Naive thymus-derived CD8-positive, alpha-beta T cell (primary cell): ENCODE measurements at places on chromosomes 16 and 17. TPM values are rescaled to one million over a fixed set of nuclear protein-coding genes. Genes with fewer than 3 reads are reported as not detected.
A peak's percentile ranks its signal among the peaks of the same experiment; 100 is the strongest.

- no peak overlapping the region for H3K4me3 ChIP-seq
- H3K36me3 ChIP-seq = no peaks in the 10 kb centered on the region
- peaks cover 6% of the 10 kb centered on the region for H3K27me3 ChIP-seq
- no peak overlapping the region for H3K27ac ChIP-seq
Measured at GRCh38 chr16:10196999-10197398, 14.8 kb upstream of the GRIN2A start.

SDK2 gene
- polyA plus RNA-seq = 0.27 TPM

GRCh38 chr16:22623351-22623781, 112.7 kb downstream of the NPIPB5 start:
- no peak overlapping the region for H3K4me3 ChIP-seq
- no peak for DNase-seq
- H3K27ac ChIP-seq = no peak overlapping the region
- H3K27me3 ChIP-seq = peaks cover 4% of the 10 kb centered on the region

- no peak overlapping the region for H3K27ac ChIP-seq
- H3K27me3 ChIP-seq = peaks cover 21% of the 10 kb centered on the region
- H3K4me1 ChIP-seq = peaks cover 11% of the 10 kb centered on the region
- no peak for DNase-seq
- H3K4me3 ChIP-seq = no peak overlapping the region
Measured at GRCh38 chr16:10601444-10602408, 21.3 kb upstream of the EMP2 start.

DNA sequence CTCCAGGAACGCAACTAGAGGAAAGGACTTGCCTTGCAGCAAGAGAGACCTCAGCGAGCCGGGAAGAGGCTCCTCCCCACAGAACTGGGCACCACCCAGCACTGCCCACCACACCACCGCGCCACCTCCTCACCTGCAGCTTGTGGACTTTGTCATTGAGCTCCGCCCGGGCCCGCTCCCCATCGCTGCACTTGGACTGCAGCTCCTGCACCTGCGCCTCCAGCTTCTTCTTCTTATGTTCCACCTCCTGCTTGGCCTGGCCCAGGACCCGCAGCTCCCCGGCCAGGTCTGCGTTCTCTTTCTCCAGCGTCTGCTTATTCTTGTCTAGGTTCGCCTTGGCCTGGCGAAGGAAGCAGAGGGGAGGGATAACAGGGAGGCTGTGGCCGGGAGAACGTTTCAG, 76.7 kb downstream of the NDE1 start:
- no peak overlapping the region for H3K4me3 ChIP-seq
- no peak for DNase-seq
- H3K36me3 ChIP-seq = peaks cover 27% of the 10 kb centered on the region
- H3K4me1 ChIP-seq = peaks cover 2% of the 10 kb centered on the region
- H3K27ac ChIP-seq = no peak overlapping the region
- no peaks in the 10 kb centered on the region for H3K27me3 ChIP-seq

GRCh38 chr16:5393070-5393469, 295.5 kb upstream of the EEF2KMT start:
- H3K4me1 ChIP-seq = no peaks in the 10 kb centered on the region
- no peak overlapping the region for H3K4me3 ChIP-seq
- DNase-seq = no peak
- H3K27me3 ChIP-seq = peaks cover 9% of the 10 kb centered on the region

GRCh38 chr16:22300427-22301071, 3.3 kb downstream of the POLR3E start:
- DNase-seq = no peak
- H3K4me1 ChIP-seq = peaks cover 48% of the 10 kb centered on the region
- peak overlapping the region; percentile 100 for H3K27ac ChIP-seq
- H3K4me3 ChIP-seq = peak overlapping the region; percentile 60
- H3K36me3 ChIP-seq = peaks cover 62% of the 10 kb centered on the region

KRT32 gene
- polyA plus RNA-seq = not detected

GRCh38 chr16:68704232-68704867, 32.7 kb upstream of the CDH1 start:
- no peaks in the 10 kb centered on the region for H3K36me3 ChIP-seq
- DNase-seq = peak; percentile 49
- H3K27me3 ChIP-seq = peaks cover under 1% of the 10 kb centered on the region
- no peak overlapping the region for H3K4me3 ChIP-seq

GRCh38 chr17:46082257-46082656, 83.2 kb downstream of the STH start:
- no peaks in the 10 kb centered on the region for H3K27me3 ChIP-seq
- no peak for DNase-seq
- H3K36me3 ChIP-seq = no peaks in the 10 kb centered on the region
- H3K4me1 ChIP-seq = peaks cover 72% of the 10 kb centered on the region

FZD2 gene
- not detected for polyA plus RNA-seq

DNA sequence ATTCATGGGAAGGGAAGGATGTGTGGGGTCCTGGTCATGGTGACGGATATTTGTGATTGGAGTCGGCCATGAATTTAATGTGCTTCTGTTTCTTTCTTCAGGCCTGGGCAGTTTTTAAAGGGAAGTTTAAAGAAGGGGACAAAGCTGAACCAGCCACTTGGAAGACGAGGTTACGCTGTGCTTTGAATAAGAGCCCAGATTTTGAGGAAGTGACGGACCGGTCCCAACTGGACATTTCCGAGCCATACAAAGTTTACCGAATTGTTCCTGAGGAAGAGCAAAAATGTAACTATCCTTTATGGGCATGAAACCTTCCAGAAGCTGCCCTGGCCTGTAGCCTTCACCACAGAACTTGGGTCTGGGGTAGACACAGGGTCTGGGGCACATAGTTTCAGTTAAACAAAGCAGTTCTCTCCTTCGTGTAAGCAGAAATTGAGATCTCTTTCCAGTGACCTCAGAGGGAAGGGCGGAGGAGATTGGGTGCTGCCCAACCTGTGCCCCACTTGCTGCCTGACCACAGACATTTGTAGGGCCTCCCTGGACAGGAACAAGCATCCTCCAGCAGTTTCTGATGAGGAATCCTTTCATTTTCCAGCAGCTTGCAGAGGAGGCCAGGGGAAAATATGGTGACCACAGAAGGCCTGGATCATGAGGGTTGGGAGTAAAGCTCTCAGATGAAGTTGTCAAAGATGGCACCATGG, 10.1 kb downstream of the IRF8 start:
- DNase-seq = no peak
- H3K36me3 ChIP-seq = peaks cover 3% of the 10 kb centered on the region
- H3K4me1 ChIP-seq = peaks cover 12% of the 10 kb centered on the region
- H3K27me3 ChIP-seq = no peaks in the 10 kb centered on the region
- peak overlapping the region; percentile 39 for H3K27ac ChIP-seq

PKMYT1 gene
- not detected for polyA plus RNA-seq

DNA sequence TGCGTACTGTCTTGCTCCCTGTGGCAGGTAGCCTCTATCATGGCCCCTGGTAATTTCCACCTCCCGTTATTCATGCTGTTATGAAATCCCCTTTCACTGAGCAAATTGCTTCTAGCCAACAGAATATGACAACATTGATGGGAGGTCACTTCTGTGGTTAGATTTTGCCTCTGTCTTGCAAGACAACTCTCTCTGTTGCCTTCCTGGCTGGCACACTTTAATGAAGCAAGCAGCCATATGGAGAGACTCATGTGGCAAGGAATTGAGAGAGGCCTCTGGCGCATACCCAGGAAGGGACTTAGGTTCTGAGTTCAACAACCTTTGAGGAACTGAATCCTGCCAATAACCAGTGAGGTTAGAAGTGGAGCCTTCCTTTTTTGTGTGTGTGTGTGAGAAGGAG, 51.8 kb upstream of the GPRC5B start:
- H3K27ac ChIP-seq = no peak overlapping the region
- no peak for DNase-seq
- no peaks in the 10 kb centered on the region for H3K36me3 ChIP-seq
- H3K4me3 ChIP-seq = no peak overlapping the region

GRCh38 chr16:554640-555365, 5.4 kb upstream of the PRR35 start:
- DNase-seq = no peak
- no peak overlapping the region for H3K27ac ChIP-seq
- H3K4me3 ChIP-seq = no peak overlapping the region
- no peaks in the 10 kb centered on the region for H3K27me3 ChIP-seq
